Thyroid gland (tissue), 4 donors: ENCODE measurements at places on chromosomes 7 and 10. TPM values are rescaled to one million over a fixed set of nuclear protein-coding genes. Genes with fewer than 3 reads are reported as not detected.

- no peak for DNase-seq
- H3K36me3 ChIP-seq: peaks cover 43% of the 10 kb centered on the region
- no peaks in the 10 kb centered on the region for H3K4me1 ChIP-seq
- no peak overlapping the region for H3K27ac ChIP-seq
- no peaks in the 10 kb centered on the region for H3K27me3 ChIP-seq
These were observed 13.8 kb upstream of the CYREN start for GRCh38 chr7:135184254-135184841.

DNA sequence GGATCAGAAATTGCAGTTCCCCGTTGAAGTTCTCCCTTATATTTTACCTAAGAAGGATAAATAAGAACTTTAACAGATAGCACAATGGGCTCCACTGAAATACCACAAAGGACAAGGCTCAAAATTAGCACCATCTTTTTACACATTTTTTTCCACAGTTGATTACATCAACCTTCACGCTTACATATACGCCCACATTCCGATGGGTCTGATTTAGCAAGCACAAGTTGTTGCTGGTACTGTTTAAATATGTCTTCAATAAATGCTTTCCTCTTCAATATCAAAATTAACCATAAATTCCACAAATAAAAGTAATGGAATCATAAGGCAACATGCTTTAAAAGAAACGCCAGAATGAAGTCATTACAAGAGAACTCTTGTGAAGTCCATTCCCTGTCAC, 79.5 kb downstream of the NEBL start:
- peaks cover 2% of the 10 kb centered on the region for H3K36me3 ChIP-seq
- H3K4me1 ChIP-seq: no peaks in the 10 kb centered on the region
- no peak overlapping the region for H3K27ac ChIP-seq
- H3K4me3 ChIP-seq: no peak overlapping the region
- H3K27me3 ChIP-seq: no peaks in the 10 kb centered on the region
- no peak for DNase-seq

Gene CYP3A5
- total RNA-seq: 0.78 TPM

DNA sequence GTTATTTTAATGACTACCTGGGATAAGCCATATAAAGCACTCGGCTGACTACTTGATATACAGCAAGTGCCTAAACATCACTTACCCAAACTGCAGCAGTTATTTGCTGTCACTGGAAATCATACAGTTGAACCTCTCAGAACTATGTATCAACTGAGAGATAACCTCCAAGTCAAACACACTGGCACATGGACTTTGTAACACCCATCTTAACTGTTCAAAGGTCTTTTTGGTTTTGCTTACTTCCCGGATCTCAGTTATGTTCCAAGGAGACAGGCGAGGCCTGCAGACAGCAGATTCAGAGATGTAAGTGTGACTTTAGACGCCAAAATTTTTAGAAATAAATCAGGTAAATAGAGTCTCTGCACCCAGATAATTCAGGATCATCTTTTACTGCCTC, 34.6 kb upstream of the DAGLB start:
- no peaks in the 10 kb centered on the region for H3K36me3 ChIP-seq
- DNase-seq: no peak
- H3K27ac ChIP-seq: peak overlapping the region; percentile 89
- peak overlapping the region; percentile 83 for H3K4me3 ChIP-seq

DNA sequence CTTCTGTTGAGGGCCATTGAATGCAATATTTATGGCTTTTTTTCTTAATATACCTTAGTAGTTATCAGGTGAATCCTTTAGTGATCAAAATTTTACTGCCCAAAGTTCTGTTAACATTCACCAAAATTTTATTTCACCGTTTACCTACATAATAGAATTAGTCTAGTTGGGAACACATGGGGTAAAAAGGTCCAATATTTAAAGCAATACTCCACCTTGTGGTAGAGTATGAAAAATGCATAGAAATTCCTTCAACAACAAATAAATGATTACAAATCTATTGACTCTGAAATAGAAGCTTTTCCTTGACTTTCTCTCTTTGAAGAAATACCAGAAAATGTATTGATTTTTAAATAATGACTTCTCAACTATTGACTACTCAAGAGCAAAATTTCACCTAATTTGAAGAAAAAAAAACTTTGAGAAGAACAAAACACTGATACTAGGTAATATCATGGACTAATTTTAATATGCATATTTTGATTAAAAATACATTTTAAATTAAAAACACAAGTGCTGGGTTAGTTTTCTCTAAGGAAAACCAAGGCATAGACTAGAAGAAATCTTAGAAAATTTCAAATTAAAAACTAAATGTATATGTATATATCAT, 43.3 kb downstream of the POLR1F start:
- no peak for DNase-seq
- no peaks in the 10 kb centered on the region for H3K27me3 ChIP-seq
- H3K4me3 ChIP-seq: no peak overlapping the region
- no peak overlapping the region for H3K27ac ChIP-seq
- no peaks in the 10 kb centered on the region for H3K4me1 ChIP-seq

DNA sequence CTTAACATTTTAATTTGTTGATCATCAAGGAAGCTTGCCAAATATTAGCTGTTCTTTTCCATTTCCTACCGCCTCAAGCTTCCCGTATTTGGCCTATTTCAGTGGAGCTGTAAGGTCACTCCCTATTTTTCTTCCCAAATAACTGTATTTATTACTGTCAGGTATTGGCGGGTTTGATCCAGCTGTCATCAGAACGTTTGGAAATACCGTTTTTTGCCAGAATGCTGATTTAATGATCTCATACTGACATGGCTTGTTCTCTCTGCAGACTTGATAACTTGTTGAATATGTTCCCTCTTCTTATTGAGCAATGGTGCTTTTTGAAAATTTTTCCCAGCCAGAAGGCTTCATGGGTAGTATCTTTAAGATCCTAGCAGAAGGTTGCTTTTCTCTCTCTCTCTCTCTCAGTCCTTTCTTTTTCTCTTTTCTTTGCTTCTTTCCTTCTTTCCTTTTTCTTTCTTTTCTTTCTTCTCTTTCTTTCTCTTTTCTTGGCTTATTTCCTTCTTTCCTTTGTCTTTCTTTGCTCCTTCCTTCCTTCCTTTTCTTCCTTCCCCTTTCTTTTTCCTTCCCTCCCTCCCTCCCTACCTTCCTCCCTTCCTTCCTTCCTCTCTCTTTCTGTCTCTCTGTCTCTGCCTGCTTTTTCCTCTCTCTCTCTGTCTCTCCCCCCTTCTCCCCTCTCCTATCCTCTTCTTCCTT, 42.1 kb downstream of the CUX1 start:
- peak overlapping the region; percentile 40 for H3K27ac ChIP-seq
- no peak for DNase-seq
- no peaks in the 10 kb centered on the region for H3K36me3 ChIP-seq
- H3K4me3 ChIP-seq: no peak overlapping the region
- H3K4me1 ChIP-seq: peaks cover 18% of the 10 kb centered on the region
- no peaks in the 10 kb centered on the region for H3K27me3 ChIP-seq

Gene GPR141
- total RNA-seq: 0.78 TPM

Gene PRKCQ
- total RNA-seq: 36.9 TPM

DNA sequence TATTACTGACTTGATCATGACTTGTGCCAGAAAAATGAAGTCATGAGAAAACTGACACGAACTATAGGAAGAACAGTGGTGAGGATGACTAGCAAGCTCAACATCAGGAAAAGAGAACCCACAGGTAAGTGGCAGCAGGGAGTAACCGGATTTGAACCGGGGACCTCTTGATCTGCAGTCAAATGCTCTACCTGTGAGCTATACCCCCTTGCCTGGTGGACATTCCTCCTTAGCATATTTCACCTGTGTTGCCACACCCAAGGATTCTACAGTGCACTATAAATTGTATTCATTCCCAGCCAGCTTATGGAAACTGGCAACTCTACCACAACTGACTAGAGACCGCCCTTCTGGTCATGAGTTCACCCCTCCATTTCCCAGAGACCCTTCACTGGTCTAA, 97.5 kb upstream of the ZNF746 start:
- no peak for DNase-seq
- peaks cover 4% of the 10 kb centered on the region for H3K36me3 ChIP-seq
- H3K27ac ChIP-seq: no peak overlapping the region
- no peaks in the 10 kb centered on the region for H3K27me3 ChIP-seq
- H3K4me3 ChIP-seq: no peak overlapping the region
- H3K4me1 ChIP-seq: peaks cover 5% of the 10 kb centered on the region

GRCh38 chr7:26583094-26583648, 281.2 kb downstream of the SKAP2 start:
- H3K27me3 ChIP-seq: no peaks in the 10 kb centered on the region
- H3K4me3 ChIP-seq: no peak overlapping the region
- DNase-seq: no peak
- no peak overlapping the region for H3K27ac ChIP-seq

DNA sequence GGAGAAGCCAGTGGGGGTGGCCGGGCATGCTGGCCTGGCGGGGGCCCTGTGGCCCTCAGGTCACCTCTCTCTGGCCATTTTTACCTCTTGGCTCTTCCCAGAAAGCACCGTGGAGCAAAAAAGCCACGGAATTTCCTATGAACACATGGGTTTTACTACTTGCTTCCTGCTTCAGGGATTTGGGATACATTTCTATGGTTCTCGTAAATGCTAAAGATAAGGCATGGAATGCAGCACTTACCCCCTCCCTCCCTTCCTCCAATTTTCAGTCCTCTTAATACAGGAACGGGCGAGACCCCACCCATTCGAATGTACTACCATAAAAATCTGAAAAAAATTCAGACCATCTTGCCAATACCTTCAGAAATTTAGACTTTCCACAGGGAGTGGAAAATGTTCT, 279.7 kb downstream of the ARHGAP12 start:
- H3K27ac ChIP-seq: no peak overlapping the region
- no peaks in the 10 kb centered on the region for H3K4me1 ChIP-seq
- no peak for DNase-seq
- H3K36me3 ChIP-seq: no peaks in the 10 kb centered on the region
- H3K4me3 ChIP-seq: no peak overlapping the region

DNA sequence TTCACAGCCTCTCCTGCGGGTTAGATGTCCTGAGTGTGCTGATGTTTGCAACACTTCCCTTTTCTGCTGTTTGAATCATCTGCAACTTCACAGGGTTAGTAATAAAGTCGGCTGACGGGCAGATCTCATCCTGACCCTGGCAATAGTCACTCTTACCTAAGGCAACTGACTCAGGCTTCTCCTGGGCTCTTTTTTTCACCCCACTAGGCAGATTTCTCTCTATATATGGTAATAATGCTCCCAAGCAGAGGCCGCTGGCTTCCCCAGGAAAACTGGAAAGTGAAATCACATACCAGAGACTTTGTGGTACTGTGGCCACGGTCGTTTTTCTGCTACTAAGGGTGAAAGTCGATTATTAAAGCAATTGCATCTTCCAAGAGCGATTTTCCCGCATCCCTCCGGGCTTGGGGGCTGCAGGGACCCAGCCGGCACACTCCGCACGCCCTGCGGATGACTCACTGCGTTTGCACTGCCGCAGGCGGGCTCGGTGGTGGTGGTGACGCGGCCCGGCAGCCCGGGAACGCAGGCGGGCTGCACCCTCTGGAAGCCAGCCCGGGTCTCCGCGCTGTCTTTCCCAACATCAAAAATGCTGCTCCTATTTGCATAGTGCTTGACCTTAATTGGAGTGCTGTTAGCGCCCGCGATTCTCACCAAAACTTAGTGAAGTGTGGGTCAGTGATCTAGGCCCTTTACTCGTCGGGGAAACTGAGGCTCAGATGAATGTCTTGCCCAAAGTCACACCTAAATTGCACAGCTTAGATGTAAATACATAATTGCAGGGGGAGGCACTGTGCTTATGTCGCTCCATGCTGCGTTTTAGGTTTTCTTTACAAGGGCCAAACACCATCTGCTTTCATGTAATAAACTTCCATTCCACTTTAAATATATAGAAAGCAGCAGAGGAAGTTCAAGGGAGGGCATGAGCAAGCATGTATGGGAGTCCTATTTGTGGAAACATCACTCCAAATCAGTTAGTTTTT, 47.6 kb upstream of the ITGB1 start:
- peak; percentile 42 for DNase-seq
- no peaks in the 10 kb centered on the region for H3K4me1 ChIP-seq
- H3K27me3 ChIP-seq: no peaks in the 10 kb centered on the region
- peak overlapping the region; percentile 24 for H3K27ac ChIP-seq
- no peaks in the 10 kb centered on the region for H3K36me3 ChIP-seq

GRCh38 chr10:63711867-63712716, 190.9 kb downstream of the REEP3 start:
- peak overlapping the region; percentile 85 for H3K27ac ChIP-seq
- H3K27me3 ChIP-seq: no peaks in the 10 kb centered on the region
- peaks cover 34% of the 10 kb centered on the region for H3K4me1 ChIP-seq
- H3K36me3 ChIP-seq: no peaks in the 10 kb centered on the region
- no peak overlapping the region for H3K4me3 ChIP-seq

GRCh38 chr10:21929070-21929469, 74.5 kb downstream of the DNAJC1 start:
- no peak overlapping the region for H3K27ac ChIP-seq
- H3K4me3 ChIP-seq: no peak overlapping the region
- no peaks in the 10 kb centered on the region for H3K36me3 ChIP-seq
- no peaks in the 10 kb centered on the region for H3K27me3 ChIP-seq

DNA sequence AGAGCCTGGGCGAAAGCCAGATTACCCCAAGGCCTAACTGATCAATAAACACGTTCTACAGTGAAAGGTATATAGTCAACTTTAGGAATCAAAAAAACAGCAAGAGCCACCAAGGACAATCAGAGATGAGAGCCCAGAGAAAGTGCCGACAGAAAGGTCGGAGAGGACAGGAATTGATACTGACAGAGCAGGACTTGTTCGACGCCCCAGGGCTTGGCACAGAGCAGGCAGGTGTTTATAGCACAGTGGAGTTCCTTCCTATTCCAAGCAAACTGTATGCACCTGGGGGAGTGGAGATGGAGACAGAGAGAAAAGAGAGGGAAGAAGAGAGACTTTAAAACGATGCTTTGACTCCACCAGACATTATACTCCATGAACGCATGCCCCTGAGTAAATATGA, 39.5 kb downstream of the PPP1R3C start:
- no peaks in the 10 kb centered on the region for H3K27me3 ChIP-seq
- H3K4me1 ChIP-seq: peaks cover 30% of the 10 kb centered on the region
- H3K27ac ChIP-seq: no peak overlapping the region

DNA sequence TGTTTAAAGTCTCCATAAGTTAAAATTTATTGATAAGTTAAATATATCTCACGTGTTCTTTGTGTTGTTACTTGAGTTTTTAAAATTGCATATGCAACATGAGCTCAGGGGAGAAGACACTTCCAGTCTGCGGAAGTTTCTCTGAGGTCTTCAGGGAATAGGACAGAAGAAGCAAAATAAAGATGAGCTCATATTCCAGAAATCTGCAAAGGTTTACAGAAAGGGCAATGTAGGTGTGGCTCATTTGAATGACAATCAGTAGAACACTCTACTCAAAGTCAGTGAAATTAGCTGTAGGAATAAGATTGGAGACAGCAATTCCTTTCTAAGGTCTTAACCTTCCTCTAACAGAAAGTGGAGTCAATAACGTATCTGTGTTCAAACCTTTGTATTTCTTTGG, 53.7 kb downstream of the CACNA2D1 start:
- no peak overlapping the region for H3K27ac ChIP-seq
- H3K36me3 ChIP-seq: no peaks in the 10 kb centered on the region

DNA sequence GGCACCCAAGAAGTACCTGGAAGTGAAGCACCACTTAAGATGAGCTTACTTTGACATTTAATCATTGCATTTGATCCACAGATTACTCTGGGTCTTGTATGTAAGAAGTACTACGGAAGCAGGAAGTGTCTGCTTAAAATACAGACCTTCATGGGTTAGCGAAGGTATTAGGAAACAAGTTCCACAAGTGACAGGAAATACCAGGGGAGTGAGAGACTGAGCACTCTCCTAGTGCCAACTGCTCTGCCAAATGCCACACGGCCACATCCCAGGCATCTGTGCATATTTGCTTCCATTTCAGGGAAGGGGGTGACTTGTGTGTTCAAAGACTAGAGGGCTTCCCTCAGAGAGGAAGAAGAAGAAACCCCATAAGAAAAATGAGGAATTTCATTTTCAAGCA, 57.2 kb upstream of the ANK3 start:
- H3K27ac ChIP-seq: peak overlapping the region; percentile 5
- no peak overlapping the region for H3K4me3 ChIP-seq
- H3K36me3 ChIP-seq: no peaks in the 10 kb centered on the region
- peak; percentile 27 for DNase-seq
